Tibial nerve (tissue), 4 donors: ENCODE measurements at places on chromosomes 1 and 21. TPM values are rescaled to one million over a fixed set of nuclear protein-coding genes. Genes with fewer than 3 reads are reported as not detected.

The STYXL2 gene
- total RNA-seq: 0.22 TPM

DNA sequence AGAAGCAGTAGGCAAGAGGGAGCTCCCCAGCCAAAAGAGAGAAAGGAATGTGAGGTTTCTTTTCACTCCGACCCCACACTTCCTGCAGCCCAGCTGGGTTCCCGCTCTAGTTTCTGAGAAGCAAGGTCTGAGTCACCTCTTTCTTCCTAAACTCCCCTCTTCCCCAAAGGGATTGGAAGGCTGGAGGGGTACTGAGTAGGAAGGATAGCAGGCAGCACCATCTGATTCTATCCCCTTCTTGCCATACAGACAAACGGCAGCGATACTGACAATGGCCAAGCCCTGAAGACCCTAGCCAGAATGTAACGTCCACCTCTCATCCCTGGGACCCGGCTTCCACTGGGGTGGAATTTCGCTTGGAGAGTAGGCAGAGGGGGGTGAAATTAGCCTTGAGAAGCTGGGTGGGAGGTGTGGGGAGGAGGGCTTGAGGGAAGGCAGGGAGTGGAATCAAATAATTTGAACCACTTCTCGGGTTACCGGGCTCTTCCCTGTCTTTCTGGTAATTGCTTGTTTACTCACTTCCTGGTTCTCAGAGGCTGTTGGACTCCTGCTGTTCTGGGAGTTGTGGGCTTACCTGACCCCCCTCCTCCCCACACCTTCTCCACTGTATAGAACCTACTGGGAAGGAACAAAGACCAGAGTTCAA is 13.2 kb downstream of the IER5 start:
- H3K27ac ChIP-seq: no peak overlapping the region
- no peaks in the 10 kb centered on the region for H3K36me3 ChIP-seq
- peaks cover 66% of the 10 kb centered on the region for H3K4me1 ChIP-seq
- H3K4me3 ChIP-seq: no peak overlapping the region

GRCh38 chr1:241997401-241997998 is 1.4 kb downstream of the MAP1LC3C start:
- no peak for DNase-seq
- H3K4me3 ChIP-seq: no peak overlapping the region
- peaks cover 22% of the 10 kb centered on the region for H3K4me1 ChIP-seq

GRCh38 chr1:235327559-235328270 is at the start of gene ARID4B:
ARID4B (minus strand) TSS chr1:235328179; CDS start chr1:235326919, 1,260 bp downstream.
- H3K4me1 ChIP-seq: peaks cover 50% of the 10 kb centered on the region
- no peaks in the 10 kb centered on the region for H3K36me3 ChIP-seq
- peak within 1 kb of the TSS; percentile 96 for H3K4me3 ChIP-seq
- peak; percentile 67 for DNase-seq

GRCh38 chr21:33308586-33309490 is 15.9 kb upstream of the IFNAR1 start:
- no peaks in the 10 kb centered on the region for H3K36me3 ChIP-seq
- no peaks in the 10 kb centered on the region for H3K27me3 ChIP-seq
- no peak overlapping the region for H3K27ac ChIP-seq
- H3K4me1 ChIP-seq: no peaks in the 10 kb centered on the region
- DNase-seq: no peak

GRCh38 chr1:111347026-111347425 is 56.4 kb downstream of the CHIA start:
- H3K27me3 ChIP-seq: no peaks in the 10 kb centered on the region
- no peak for DNase-seq
- no peak overlapping the region for H3K4me3 ChIP-seq
- peaks cover 13% of the 10 kb centered on the region for H3K4me1 ChIP-seq

The UBXN10 gene
- 0.39 TPM for total RNA-seq

The SPTA1 gene
- total RNA-seq: not detected

- H3K27ac ChIP-seq: no peak overlapping the region
- H3K4me1 ChIP-seq: no peaks in the 10 kb centered on the region
- no peak overlapping the region for H3K4me3 ChIP-seq
- no peaks in the 10 kb centered on the region for H3K36me3 ChIP-seq
- no peaks in the 10 kb centered on the region for H3K27me3 ChIP-seq
These were observed 32.0 kb downstream of the SLAMF6 start for GRCh38 chr1:160491017-160491416.

GRCh38 chr1:77803371-77803770 is 23.9 kb downstream of the MIGA1 start:
- peaks cover 9% of the 10 kb centered on the region for H3K4me1 ChIP-seq
- H3K36me3 ChIP-seq: peaks cover 5% of the 10 kb centered on the region
- no peak for DNase-seq
- H3K27me3 ChIP-seq: no peaks in the 10 kb centered on the region
- no peak overlapping the region for H3K4me3 ChIP-seq
- no peak overlapping the region for H3K27ac ChIP-seq

The MOV10 gene
- 54.2 TPM for total RNA-seq

GRCh38 chr21:31667132-31667531 is 7.6 kb downstream of the SOD1 start:
- H3K27me3 ChIP-seq: no peaks in the 10 kb centered on the region
- H3K4me1 ChIP-seq: peaks cover 13% of the 10 kb centered on the region
- no peak overlapping the region for H3K4me3 ChIP-seq
- H3K36me3 ChIP-seq: no peaks in the 10 kb centered on the region
- DNase-seq: no peak

DNA sequence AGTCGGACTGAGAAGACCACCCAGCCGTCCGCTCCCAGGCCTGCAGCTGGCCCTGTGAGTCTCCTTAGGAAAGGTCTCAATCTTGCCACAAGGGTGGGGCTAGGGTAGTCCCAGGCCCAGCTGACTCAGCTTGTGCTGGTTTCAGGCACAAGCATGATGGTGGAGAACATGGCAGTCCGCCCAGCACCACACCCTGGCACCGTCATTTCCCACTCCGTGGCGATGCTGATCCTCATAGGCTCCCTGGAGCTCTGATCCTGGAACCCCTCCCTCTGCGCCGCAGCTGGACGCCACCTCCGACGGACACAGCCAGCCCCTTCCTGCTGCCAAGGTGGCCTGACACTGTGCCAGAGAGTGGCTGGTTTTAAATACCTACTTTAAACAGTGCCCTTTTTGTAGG is 10.7 kb downstream of the TMEM81 start:
- DNase-seq: no peak
- no peaks in the 10 kb centered on the region for H3K27me3 ChIP-seq
- H3K4me3 ChIP-seq: no peak overlapping the region
- H3K4me1 ChIP-seq: no peaks in the 10 kb centered on the region

DNA sequence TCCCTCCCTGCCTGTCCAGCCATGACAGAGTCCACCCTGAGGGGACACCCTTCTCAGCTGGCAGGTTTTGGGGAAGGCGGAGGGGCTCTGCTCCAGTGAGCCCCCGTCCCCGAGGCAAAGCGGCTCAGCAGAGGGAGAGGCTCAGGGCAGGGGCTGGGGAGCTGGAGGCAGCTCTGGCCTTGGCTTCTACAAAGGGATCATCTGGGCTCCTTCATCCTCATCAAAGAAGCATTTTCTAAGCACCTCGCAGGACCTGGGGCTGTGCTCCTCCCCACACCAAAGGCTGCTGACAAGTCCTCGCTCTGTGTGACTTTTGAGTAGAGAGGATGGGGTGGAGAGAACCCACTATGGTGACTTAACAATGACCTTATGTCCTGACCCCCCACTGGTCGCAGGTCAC is 21.0 kb upstream of the CLSTN1 start:
- DNase-seq: no peak
- H3K4me1 ChIP-seq: no peaks in the 10 kb centered on the region
- no peaks in the 10 kb centered on the region for H3K27me3 ChIP-seq
- no peaks in the 10 kb centered on the region for H3K36me3 ChIP-seq

DNA sequence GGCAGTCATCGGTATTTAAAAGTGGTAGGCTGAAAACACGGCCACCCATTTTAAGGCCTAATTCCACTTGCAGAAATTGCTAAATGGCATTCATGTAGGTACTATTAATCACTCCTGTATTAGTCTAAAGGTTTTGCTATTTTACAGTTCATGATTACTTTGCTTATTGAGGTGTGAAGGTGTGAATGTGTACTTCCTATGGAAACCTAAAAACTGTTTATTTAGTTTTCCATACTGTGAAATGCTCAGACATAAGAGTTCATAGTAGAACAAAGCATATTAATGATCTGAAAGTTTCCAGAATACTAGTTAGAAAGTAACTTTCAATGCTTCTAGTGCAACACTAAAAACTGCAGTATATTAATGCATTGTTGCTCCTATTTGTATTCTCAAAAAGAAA is 69.8 kb downstream of the ITGB3BP start:
- H3K27me3 ChIP-seq: no peaks in the 10 kb centered on the region
- no peak overlapping the region for H3K27ac ChIP-seq
- no peak overlapping the region for H3K4me3 ChIP-seq

GRCh38 chr1:100430325-100430756 is 78.0 kb downstream of the CDC14A start:
- no peaks in the 10 kb centered on the region for H3K27me3 ChIP-seq
- H3K4me3 ChIP-seq: no peak overlapping the region
- no peaks in the 10 kb centered on the region for H3K4me1 ChIP-seq
- no peaks in the 10 kb centered on the region for H3K36me3 ChIP-seq
- H3K27ac ChIP-seq: no peak overlapping the region

The HDGF gene
- 153 TPM for total RNA-seq

The VCAM1 gene
- 8.0 TPM for total RNA-seq

The CD5L gene
- not detected for total RNA-seq

DNA sequence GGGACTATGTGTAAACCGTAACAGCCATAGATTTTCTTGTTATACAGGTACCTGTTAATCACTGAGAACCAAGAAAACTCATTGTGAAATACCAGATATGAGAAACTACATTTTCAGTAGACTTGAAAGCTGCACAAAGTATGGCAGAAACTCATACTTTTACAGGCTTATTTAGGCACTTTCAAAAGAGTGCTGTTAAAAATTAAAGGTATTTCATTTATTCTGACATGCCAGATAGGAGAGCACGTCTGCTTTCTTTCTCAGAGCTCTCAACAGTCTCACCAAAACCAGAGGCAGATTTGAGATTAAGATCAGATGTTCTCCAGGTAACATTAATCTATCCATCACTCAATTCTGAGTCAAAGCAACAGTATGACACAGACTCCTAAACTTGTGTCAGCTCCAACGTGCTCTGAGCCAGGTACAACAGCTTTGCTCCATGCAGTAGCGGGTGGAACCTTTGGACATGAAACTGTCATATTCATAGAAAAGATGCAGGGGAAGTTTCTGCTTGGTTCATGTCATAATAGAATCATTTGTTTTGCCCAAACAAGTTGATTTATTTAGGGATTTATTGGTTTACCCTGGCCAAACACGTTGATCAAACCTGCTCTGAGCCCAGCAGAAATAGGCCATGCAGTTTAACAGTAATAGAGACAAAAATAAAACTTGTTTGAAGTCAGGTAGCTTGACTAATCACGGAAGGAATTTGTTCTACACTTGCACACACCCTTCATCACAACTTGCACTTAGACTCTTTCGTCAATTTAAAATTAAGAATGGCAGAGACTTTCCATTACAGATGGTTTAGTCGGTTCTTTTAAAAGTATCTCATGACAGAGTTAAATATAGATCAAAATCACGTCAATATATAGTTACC is 20.8 kb upstream of the TSNAX start:
- H3K36me3 ChIP-seq: no peaks in the 10 kb centered on the region
- H3K4me3 ChIP-seq: no peak overlapping the region
- no peak overlapping the region for H3K27ac ChIP-seq
- DNase-seq: no peak
- H3K4me1 ChIP-seq: no peaks in the 10 kb centered on the region

The KIAA0319L gene
- total RNA-seq: 60.3 TPM

- no peak overlapping the region for H3K4me3 ChIP-seq
- no peaks in the 10 kb centered on the region for H3K36me3 ChIP-seq
- no peaks in the 10 kb centered on the region for H3K27me3 ChIP-seq
- no peaks in the 10 kb centered on the region for H3K4me1 ChIP-seq
- DNase-seq: no peak
- H3K27ac ChIP-seq: no peak overlapping the region
These were observed 103.6 kb upstream of the SNX7 start for GRCh38 chr1:98557895-98558294.

DNA sequence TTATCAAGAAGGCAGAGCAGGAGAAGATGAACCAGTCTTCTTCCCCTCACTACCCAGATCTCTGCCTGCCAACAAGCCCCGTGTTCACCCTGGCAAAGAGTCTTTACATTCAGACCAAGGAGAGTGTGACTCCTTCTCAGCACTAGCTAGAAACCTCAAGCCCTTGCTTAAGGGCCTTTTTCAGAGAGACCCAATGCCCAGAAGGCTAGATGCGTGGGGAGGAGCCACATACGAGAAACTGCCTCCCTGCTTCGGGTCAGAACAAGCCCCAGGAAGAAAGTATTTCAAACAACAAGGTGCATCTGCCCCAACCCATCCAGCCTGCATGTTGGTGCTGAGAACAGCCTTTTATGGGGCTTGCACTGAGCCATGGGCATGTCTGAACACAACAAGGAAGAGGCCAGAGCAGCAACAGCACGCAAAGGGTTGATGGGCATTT is 152.7 kb upstream of the CAMK1G start:
- H3K4me1 ChIP-seq: peaks cover 6% of the 10 kb centered on the region
- no peak overlapping the region for H3K27ac ChIP-seq
- no peaks in the 10 kb centered on the region for H3K27me3 ChIP-seq

GRCh38 chr1:240084749-240085148 is 6.9 kb upstream of the FMN2 start:
- peaks cover 3% of the 10 kb centered on the region for H3K27me3 ChIP-seq
- H3K36me3 ChIP-seq: no peaks in the 10 kb centered on the region
- no peak for DNase-seq
- no peak overlapping the region for H3K4me3 ChIP-seq
- H3K27ac ChIP-seq: no peak overlapping the region
- no peaks in the 10 kb centered on the region for H3K4me1 ChIP-seq
